Stimulated activated CD4-positive, alpha-beta T cell treated with anti-CD3 and anti-CD28 coated beads, Interleukin-1b, Interleukin-23, amount 100 ng/mL, for 48 hours (primary cell): ENCODE measurements at places on chromosomes 4 and X.

DNA sequence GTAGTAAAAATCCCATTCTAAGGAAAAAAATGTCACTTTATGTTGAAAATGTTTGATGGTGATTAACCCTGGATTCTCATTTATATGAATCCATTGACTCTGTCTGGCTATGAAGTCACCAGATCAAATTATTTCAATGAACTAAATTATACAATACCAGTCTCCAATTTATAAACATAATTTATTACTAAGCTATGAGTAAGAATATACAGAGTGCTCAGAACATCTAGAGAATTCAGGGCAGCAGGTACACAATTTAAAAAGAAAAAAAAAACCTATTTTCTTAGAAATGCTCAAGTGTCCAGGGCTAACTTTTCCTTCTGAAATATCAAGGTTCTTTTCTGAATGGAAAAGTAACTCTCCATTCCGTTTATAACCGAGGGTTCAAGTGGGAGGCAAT lies 48.6 kb downstream of the VEGFC start:
- no peak for DNase-seq

- DNase-seq: no peak
Measured at GRCh38 chr4:1366371-1367229, 19.6 kb downstream of the UVSSA start.

DNA sequence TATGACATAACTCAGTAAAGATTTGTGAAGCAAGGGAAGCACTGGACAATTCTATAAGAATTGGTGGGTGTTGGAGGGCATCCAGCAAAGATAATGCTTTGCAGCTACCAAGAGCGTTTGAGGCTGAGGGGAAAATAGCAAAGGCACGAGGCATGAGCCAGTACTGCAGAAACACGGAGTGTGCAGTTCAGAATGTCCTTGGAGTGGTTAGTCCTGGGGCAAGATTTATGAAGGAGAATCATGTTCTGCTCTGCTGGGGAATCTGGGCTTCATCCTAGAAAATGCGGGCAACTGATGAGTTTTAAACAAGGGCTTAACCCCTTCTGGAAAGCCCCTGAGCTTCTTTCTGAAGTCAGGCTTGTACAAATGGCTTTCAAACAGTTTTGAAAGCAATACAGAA lies 452.5 kb downstream of the IL15 start:
- no peak for DNase-seq

DNA sequence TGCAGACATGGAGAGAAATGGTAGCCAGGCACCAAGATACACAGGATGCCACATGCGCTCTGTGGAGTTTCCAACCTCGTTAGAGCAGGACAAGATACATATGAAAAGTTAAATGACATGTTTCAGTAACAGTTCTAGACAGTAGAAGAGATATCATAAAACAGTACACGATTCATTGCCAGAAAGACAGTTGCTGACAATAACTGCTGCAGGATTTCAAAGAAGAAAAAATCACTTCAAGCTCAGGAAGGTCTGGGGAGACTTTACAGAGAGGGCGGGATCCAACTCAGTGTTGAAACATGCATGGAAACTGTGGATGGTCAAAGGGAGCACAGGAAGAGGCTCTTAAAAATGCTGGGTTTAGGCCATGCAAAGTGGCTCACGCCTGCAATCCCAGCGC lies 31.0 kb downstream of the DCTD start:
- no peak for DNase-seq
